Stimulated activated CD8-positive, alpha-beta memory T cell treated with anti-CD3 and anti-CD28 coated beads, Interleukin-2, amount 100 ng/mL, for 1 hour (primary cell): ENCODE measurements at places on chromosomes 16 and 17.

DNA sequence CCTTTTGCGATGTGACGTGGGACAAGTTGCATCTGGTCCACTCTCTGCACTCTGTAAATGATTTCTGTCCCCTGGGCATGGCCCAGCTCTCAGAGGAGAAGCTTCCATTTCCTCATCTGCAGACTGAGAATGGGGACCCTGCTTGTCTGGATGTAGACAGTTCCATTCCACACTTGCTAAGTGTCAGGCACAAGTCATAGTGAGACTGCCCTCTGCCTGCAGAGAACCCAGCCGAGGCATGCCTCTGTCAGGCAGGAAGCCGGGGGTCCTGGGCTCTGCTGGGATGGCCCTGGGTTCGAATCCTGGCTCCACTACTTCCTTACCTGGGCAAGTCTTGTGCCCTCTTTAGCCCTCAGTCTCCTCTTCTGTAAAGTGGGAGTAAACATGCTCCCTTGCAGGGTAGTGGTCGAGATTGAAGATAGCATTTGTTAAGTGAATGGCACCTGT lies 4.1 kb downstream of the MAP2K3 start:
- no peak for DNase-seq

DNA sequence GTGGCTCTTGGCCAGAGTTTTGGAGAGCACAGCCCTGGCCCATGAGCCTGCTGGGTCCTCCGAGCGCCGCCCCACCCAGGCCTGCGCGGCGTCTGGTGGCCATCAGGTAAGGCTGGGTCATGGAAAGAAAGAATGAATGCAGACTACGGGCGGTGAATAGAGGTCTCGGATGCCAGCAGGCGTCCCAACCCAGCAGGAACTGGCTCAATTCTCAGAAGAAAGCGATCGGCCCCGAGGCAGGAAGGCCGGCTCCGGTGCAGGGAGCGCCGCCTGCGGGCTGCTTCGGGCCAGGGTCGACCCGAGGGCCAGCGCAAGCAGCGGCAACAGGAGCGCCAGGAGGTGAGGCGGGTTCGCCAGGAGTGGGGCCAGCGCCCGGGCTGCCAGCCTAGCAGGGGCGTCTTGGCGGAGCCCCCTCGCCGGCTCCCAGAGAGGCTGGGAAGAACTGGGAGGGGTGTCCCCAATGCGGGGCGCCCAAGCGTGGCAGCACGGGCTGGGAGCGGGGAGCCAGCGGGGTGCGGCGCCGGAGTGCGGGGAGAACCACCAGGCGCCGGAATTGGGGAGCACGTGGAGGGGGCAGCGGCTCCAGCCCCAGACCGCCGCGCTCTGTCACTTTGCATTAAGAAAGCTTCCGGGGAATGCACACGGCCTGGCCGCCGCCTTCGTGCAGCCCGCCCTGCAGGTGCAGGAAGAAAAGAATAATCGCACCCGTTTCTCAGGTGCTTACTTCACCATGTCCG lies 7.1 kb upstream of the TMC5 start:
- DNase-seq = no peak

- DNase-seq = no peak
Observed at GRCh38 chr17:80028030-80028429, 7.6 kb downstream of the TBC1D16 start.

GRCh38 chr16:74046524-74046923 lies 250.1 kb upstream of the PSMD7 start:
- DNase-seq = no peak

DNA sequence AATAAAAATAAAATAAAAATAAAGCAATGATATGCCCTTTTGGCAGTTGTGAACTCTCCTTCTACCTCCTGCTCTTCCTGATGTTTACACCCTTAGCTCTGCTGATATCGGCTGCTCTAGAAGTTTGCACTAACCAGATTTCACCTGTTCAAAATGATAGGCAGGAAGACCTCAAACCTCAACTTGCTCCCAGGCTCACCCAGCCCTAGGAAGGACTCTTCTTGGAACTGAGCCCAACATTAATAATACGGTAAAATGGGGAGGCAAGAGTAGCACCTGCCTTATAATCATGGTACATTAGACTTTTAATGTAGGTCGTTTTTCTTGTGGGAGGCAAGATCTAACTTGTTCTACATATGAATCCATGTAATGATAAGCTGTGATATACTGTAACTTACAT lies 61.2 kb upstream of the MED13 start:
- no peak for DNase-seq

DNA sequence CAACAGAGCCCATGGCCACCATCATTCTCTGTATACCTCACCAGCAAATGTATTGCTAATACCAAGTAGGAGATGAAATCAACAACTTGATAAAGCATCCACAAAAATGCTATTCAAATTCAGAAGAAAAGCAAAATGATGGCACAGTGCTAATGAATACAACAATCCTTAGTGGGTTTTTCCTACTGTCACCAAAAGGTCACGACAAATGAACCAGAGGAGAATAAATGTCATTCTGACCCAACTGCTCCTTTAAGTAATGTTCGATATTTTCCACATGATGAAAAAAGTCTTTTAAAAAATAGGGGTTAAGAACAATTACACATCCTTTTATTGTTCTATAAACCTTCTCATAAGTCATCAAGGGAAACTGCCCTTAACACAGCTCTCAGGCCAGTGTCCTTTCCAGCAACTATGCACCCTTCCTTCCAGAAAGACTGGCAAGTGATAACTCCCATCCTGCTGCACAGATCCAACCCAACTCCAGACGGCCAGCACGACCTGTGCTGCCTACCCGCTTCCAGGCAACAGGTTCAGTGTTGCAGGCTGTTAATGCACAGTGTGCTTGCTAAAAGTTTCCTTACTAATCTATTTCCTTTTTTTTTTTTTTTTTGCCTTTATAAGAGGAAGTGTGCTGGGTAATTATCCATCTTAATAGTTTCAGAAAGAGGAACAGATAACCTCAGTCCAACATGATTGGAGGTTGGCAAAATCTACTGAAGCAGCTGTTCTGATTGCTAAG lies 15.4 kb downstream of the FBXO31 start:
- DNase-seq = no peak

DNA sequence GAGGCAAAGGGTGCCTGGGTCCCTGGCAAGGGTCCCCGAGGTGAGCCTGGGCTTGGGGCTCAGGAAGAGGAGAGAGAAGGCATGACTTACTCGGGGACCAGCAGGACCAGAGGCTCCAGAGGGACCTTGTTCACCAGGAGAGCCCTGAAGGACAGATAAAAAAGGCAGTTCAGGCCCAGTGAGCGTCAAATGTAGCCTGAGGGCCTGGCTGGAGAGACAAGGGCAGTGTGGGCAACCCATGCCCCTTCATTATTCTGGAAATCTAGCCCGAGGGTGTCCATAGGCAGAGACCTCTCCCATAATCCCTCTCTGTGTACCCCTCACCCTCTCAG lies 14.1 kb downstream of the COL1A1 start:
- DNase-seq = no peak

- DNase-seq = no peak
Observed at GRCh38 chr17:49554694-49555494, 20.8 kb upstream of the NXPH3 start.

GRCh38 chr17:29094101-29094708 lies 51.3 kb downstream of the PIPOX start:
- no peak for DNase-seq

DNA sequence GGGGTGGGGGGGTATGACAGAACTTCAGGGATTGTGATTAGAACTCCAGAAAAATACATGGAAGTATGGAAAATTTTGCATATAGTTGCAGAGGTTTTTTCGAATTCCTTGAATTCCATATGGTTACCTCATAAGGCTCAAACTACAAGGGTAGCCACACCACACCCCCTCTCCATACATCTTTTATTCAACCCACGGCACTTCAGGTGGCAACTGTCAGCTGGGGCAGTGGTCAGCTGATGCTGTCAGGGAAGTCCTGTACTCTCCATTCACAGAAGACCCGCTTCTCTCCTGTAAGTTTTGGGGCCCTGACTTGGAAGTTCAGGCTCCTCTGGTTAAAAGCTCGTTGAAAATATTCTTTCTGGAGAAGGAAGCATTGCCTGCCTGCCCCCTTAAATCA lies 57.5 kb upstream of the CLEC19A start:
- DNase-seq = no peak

DNA sequence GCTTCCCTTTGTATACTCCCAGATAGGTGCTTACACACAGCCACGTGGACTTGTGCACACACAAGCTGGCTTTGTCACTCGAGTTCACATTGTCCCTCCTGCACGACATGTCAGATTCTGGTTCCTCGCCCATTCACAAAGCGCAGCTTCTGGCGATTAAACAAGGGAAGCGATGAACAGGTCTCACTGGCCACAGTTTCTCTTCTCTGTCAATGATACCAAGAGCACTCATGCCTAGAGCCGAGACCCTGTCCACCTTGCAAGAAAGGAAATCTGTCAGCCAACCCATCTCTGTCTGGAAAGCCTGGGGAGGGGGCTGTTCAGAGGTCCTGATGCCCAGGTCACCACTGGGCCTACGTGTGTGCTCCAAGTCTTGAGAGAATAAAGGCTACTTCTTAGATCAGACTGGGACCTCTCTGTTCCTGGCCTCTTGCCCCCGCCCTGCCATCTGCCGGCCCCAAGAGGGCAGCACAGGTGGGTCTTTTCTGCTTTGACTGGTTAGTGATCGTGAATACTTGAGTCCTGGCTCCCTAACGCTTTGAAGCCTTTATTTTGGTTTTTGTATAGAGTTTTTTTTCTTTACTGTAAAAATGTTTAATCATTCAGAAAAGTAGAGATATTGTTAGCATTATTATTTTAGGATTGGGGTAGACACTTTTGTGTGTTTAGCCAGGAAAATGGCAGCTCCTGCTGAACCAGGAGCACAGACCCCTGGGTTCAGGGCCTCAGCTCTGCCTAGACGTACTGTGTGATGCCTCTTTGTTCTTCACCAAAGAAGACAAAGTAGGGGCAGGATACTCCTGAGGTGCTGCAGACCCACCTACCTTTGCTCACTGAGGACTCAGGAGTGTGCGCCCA lies 104.7 kb downstream of the MRM1 start:
- DNase-seq = no peak

DNA sequence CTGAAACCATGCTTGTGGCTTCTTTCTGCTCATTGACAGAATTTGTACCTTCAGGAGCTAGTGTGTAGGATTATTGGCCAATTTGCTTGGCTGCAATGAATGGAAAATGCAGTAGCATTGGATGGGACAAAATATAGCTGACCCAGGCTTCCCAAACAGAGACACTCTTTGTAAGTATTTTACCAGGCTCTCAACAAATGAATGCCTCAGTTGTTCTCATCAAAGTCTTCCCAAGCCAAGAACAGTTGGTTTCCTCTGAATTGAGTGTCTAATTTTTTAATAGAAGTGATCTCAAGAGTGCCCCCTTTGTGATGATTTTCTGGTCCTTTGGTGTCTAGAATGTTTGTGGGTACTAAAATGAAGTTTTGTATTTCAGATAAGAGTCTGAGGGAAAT lies 140.9 kb downstream of the SHISA9 start:
- DNase-seq = no peak

DNA sequence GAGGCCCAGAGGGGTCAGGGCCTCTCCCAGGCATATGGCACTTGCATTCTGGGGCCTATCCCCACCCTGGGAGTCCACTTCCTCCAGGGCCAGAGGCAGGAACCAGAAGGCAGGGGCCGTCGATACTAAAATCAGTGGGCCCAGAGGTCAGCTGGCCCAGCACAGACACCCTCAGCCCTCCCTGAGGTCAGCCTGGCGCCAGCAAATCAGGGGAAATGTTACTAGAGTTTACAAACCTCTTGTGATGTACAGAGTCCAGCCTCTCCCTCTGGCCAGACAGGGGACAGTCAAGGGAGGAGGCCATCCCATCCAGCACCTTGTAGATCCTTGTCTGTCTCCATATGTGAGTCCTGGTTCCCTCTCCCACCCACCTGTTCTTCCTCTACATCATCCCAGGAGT lies 10.8 kb downstream of the CDH5 start:
- DNase-seq = no peak

DNA sequence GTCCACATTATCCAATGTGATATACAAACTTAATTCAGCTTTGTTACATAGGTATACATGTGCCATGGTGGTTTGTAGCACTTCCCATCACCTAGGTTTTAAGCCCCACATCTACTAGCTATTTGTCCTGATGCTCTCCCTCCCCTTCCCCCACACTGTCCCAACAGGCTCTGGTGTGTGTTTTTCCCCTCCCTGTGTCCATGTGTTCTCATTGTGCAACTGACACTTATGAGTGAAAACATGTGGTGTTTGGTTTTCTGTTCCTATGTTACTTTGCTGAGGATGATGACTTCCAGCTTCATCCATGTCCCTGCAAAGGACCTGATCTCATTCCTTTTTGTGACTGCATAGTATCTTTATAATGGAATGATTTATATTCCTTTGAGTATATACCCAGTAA lies 196.7 kb downstream of the CDH11 start:
- DNase-seq = no peak

DNA sequence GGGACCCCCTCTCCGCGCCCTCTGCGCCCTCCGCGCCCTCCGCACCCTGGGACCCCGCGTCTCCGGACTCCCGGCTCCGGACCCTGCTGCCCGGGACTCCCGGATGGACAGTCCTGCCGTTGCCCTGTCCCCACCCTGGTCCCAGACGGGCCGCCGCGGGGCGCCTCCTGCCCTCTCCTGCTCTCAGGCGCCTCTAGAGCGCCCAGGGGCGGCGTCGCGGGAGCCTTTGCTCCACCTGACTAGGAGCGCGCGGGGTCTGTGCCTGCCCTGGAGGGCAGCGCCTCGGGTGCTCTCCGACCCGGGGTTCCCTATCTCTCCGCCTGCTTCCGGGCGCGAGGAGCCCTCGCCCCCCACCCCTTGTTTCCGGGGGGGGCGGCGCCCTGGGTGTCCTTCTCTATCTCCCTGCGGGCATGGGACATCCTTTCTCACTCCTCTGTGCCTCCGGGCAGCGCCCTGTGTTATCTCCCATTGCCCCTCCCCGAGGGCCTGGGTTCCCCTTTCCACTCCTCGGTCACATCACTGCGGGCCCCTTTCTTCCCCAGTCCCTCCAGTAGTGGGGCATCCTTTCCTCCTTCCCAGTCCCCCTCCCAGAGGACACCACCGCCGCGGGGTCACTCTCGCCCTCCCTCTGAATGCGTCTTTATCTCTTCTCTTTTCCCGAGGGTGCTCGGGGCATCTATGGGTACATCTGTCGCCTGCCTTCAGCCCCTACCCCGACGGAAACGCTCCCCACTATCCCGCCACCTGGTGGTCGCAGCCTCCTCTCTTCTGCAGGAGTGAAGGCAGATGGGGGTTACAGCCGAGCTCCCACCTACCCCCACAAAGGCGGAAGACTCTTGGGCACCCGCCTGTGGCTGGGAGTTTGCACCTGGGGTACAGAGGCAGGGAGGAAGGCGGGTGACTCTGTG lies 875 bp downstream of the PRKCB start:
- DNase-seq = no peak

DNA sequence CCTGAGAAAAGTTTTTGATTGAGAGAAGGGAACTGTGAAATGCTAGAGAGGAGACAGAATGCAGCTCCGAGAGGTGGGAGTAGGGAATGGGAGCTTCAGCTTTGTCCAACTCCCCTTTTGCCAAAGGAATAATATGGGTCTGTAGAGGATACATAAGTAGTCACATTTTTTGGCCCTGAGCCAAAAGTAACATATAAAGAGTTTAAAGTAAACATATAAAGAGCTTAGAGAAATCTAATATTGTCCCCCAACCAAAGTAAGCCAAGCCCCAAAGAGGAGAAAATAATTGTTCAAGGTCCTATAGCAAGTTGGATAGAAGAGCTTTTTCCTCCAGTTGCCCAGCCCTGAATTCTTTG lies 215.1 kb downstream of the TMEM114 start:
- no peak for DNase-seq

GRCh38 chr16:6709736-6710135 lies 622.9 kb upstream of the RBFOX1 start:
- DNase-seq = no peak

- DNase-seq = no peak
Observed at GRCh38 chr17:79065105-79065670, 9.4 kb upstream of the ENGASE start.
